GM20000 (cell line): ENCODE measurements at places on chromosomes 6 and 20.

GRCh38 chr20:889106-889505 lies 27.0 kb downstream of the ANGPT4 start:
- DNase-seq, result no peak

DNA sequence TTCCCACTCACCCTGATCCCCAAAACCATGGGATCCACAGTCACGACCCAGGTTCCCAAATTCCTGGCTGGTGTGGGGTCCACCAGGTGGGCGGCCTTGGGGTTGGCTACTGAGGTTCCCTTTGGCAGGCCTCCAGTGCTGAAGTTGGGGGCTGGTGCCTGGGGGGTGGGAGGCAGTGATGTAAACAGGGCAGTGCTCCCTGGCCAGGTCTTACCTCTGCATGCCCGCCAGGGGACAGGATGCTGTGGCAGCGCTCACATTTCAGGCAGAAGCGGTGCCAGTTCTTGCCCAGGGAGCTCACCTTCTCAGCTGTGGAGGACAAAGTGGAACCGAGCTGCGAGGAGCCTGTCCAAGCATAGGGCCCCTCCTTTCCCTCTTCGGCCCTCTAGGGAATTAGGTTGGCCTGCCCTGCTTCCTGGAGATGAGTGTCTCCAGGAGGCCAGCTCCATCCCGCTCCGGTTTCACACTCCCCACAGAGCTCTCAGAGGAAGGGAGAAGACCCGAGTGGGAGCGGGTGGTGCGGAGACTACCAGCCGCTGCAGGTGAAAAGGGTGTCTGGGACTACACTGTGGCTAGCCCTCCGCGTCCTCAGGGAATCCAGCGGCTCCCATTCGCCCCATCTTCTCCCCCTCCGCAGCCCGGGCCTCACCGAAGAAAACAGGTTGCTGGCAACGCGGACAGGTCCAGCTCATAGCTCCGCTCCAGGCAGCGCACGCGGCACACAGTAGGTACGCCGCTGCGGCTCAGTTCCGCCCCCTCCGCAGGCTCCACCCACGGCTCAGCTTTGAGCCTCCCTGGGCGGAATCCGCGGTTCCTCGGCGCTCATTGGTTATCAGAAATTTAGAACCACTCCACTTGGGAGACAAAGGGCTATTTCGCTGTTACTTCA lies at the start of gene CRIP3:
CRIP3 (minus strand) TSS at position 726 of the 889 bp plus-strand sequence; CDS start at position 692, 34 bp downstream.
- peak; percentile 54 for DNase-seq

DNA sequence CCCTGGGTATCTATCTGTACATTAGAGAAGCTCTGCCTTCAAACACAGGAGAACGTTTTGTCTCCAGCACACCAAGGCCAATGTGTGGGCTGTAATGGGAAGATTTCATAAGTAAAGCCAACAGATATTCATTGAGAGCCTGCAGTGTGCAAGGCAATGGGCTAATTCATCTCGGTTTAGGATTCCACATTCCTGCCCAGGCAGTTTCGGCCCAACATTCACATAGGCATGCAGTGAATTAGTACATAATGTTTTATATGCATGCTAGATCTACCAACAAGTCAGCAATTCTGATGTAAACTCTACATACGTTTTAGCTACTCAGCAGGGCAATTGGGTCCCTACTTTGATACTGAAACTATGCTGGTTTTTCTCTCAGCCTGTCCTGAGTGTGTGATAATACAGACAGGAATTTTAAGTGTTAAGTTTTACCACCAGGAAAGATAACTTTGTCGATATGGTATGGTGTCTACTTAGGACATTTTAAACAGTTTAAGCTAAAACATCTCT lies 46.9 kb upstream of the NAA20 start:
- no peak for DNase-seq

GRCh38 chr6:117188627-117189201 lies 76.6 kb upstream of the VGLL2 start:
- no peak for DNase-seq

DNA sequence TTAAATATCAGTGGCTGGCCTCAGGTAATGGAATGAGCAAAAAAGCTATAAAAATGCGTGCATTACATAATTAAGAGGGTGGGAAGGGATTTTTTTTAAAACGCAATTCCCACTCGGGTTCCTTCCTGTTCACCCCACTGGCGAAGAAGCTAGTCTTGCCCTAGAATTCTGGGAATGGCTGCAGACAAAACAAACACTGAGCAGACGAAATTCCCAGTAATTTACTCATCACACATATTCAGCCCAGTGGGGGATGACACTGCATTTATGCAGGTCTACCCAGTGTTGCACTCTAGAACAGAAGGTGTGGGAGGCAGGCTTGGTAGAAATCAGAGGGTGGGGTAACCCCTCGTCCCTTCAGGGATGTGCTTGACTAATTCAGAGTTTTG lies 2695.0 kb upstream of the DEFB115 start:
- DNase-seq, result no peak

GRCh38 chr6:144113366-144113765 lies 18.0 kb upstream of the SF3B5 start:
- no peak for DNase-seq

DNA sequence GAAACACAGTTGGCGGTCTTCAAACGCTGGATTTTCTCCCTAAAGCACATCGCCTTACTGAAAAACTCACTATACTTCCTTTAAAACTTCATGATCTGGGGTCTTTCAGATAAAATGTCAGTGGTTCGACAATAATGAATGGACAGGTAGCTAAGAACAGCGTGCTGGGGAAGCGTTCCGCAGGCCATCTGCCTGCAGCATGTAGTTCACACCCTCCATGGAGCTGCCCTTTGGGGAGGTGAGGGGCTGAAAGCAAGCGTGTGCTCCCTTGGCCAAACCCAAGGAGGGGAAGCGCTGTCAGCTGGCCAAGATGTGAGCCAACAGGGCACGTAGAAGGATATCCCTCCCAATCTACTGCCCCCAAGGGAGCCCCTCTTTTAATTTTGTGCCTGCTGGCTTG lies 20.8 kb downstream of the MYLK4 start:
- DNase-seq, result no peak

DNA sequence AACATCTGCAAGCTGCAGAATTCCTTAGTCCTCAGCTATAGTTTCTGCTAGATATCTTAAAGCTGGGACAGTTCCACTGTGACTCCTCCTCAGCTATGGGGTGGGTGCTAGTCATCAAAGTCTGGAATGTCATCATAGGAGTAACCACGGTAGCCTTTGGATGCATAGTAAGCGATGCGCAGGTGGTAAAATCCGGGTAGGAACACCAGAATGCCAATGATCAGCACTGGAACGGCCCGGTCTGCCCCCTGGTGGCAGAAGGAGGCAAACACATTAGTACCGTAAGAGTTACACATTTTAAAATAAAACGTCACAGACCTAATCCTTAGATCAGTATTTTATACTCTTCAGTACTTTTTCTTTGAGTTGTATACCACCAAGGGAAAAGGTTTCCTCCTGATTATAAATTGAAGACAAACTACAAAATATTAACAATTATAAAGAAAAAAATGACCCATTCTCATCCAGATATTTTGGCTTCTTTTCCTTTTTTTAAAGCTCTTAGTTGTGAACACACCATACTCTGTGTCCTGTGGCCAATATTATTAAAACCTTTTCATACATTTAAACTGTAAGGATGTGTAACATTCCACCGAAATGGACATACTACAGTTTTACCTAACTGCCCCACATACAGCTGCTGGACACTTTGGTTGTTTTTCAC lies 18.9 kb downstream of the PCNA start:
- peak; percentile 61 for DNase-seq

DNA sequence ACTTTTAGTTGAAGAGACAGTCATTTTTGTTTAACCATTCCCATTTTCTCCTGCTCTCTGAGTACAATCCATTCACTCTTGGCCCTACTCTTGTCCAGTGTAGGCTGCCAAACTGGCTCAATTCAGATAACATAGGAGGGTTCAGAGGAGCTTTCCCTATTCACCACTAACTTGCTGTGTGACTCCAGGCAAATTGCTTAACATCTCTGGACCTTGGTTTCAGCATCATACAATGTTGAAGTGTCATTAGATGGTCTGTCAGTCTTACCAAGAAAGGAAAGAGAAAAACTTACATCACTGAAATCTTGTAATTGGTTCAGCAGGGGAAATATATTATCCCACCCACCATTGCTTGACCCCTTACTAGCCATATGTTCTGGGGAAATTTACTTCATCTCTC lies 171.4 kb upstream of the MCHR2 start:
- DNase-seq, result no peak

DNA sequence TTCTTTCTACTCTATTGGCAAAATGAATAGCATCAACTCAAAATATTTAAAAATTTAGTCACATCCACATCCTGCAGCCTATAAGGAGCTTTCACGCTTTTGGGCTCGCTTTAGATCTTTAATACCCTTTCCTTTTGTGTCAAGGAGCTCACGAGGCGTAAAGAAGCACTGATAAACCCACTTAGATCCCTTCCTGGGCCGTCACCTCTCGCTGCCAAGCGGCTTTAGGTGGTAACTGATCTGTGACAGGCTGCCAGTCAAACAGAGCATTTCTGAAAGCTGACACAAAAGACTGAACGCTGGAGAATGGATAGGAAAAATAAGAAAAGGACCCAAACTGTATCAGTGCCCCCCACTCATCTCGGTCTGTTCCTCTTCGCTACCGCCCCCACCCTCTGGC lies 385.7 kb upstream of the MMS22L start:
- DNase-seq, result peak; percentile 28

GRCh38 chr6:35583893-35584688 lies 71.4 kb upstream of the TULP1 start:
- peak; percentile 48 for DNase-seq

DNA sequence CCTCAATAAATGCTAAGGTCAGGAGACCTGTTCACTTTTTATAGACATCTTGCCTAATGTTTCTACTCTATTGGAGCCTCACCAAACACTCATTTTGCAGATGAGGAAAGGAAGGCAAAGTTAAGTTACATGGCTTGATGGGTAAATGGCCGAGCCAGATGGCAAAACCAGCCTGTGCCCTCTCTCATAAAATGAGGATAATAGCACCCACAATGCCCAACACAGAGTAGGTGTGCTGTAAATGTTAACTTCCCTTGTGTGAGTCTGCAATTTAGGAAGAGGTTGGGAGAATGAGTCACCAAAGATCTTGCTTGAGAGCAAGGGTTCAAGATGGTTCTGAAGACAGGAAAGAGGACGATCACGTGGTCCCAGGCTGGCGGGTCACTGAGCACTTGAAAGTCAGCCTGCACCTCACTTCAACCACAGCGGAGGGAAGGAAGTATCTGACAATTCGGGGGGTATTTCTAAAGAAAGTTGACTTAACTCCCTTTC lies 3.3 kb downstream of the KCNK5 start:
- DNase-seq, result peak; percentile 41

- peak; percentile 38 for DNase-seq
These were observed 29.5 kb downstream of the MTHFD1L start for GRCh38 chr6:150894935-150895552.

GRCh38 chr20:51174536-51174935 lies 151.6 kb upstream of the KCNG1 start:
- DNase-seq, result no peak

GRCh38 chr20:38060536-38060935 lies 27.0 kb downstream of the RPRD1B start:
- DNase-seq, result no peak

DNA sequence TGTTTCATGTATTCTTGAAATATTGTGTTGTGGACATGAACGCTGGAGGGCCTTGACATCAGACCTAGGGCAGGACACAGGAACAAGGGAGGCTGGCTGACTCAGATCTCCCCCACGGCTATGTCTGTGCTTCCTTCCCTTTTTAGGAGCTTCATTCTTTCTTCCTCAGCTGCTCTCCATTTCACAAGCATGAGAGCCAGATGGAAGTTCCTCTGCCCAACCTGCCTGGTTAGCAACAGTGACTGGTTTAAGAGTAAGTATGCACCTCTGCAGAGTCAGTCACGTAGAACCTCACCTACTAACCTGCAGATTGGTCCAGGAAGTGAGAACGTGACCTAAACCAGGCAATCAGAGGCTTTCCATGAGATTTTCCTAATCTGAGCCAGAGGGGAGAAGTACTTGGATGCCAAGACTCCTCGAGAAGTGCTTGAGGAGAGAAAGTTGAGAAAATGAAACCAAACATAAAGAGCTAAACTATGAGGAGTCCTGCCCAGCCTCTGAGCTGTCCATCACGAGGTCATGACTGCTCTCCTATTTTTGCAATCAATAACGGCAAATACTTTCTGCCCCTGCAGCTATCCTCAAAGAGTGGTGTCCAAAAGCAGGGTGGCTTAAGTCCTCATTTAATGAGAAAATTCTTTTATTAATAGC lies 465.2 kb upstream of the CITED2 start:
- no peak for DNase-seq
